ENCODE measurements at places on chromosomes 2 and 18.

GRCh38 chr2:10091182-10091888 lies 11.1 kb upstream of the CYS1 start:
- DNase-seq: peak; percentile 38

GRCh38 chr2:165193178-165193777 lies 10.6 kb downstream of the SCN3A start:
- DNase-seq: no peak

- no peak for DNase-seq
Measured at GRCh38 chr2:128408349-128409305, 90.0 kb upstream of the HS6ST1 start.

- no peak for DNase-seq
Measured at GRCh38 chr2:152369176-152369860, 34.3 kb downstream of the FMNL2 start.

GRCh38 chr2:133054297-133054696 lies 384.3 kb upstream of the LYPD1 start:
- no peak for DNase-seq

DNA sequence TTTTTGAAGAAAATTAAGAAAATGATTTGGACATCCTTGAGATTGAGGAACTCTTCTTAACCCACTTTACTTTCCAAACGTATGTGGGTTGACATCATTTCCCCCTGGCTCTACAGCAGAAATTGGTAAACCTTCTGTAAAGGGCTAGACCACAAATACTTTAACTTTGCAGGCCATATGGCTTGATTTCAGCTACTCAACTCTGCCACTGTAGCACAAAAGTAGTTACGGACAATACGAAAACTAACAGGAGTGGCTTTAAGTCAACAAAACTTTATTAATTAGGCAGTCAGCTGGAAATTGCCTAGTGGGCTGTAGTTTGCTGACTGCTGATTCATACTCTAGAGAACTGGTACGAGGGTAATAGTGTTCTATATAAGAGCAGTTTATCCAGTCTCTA lies 83.2 kb upstream of the DTNB start:
- no peak for DNase-seq

Data from activated naive CD4-positive, alpha-beta T cell treated with anti-CD3 and anti-CD28 coated beads, Interleukin-2, amount 50 U/mL, for 16 hours (primary cell).